ENCODE measurements at places on chromosomes 2 and 18. TPM values are rescaled to one million over a fixed set of nuclear protein-coding genes. Genes with fewer than 3 reads are reported as not detected.

PLB1 gene
- total RNA-seq: 0.49 TPM

MSTN gene
- total RNA-seq: 0.12 TPM

HNMT gene
- not detected for total RNA-seq

EMILIN1 gene
- 0.59 TPM for total RNA-seq

DNMT3A gene
- 14.3 TPM for total RNA-seq

FAM237A gene
- not detected for total RNA-seq

UBXN4 gene
- 69.7 TPM for total RNA-seq

MAP4K3 gene
- 21.4 TPM for total RNA-seq

TMEM169 gene
- 0.42 TPM for total RNA-seq

CDKL4 gene
- 0.27 TPM for total RNA-seq

CNDP1 gene
- not detected for total RNA-seq

DCC gene
- total RNA-seq: not detected

ERFE gene
- 17.3 TPM for total RNA-seq

GEN1 gene
- total RNA-seq: 19.7 TPM

FOXD4L1 gene
- total RNA-seq: 0.64 TPM

GKN1 gene
- total RNA-seq: not detected

ZBTB7C gene
- total RNA-seq: 0.37 TPM

OTOF gene
- total RNA-seq: 0.10 TPM

SLC9A4 gene
- 0.07 TPM for total RNA-seq

IL18R1 gene
- total RNA-seq: 1.5 TPM

CNOT9 gene
- 65.7 TPM for total RNA-seq

DCDC2C gene
- not detected for total RNA-seq

IL1RL2 gene
- not detected for total RNA-seq

SPDYA gene
- total RNA-seq: 1.2 TPM

GAD1 gene
- 11.0 TPM for total RNA-seq

NOTO gene
- not detected for total RNA-seq

PLCL1 gene
- 0.07 TPM for total RNA-seq

PKDCC gene
- 0.84 TPM for total RNA-seq

FAM161A gene
- 7.3 TPM for total RNA-seq

C2orf78 gene
- 1.5 TPM for total RNA-seq

CDH2 gene
- total RNA-seq: 0.15 TPM

RUFY4 gene
- total RNA-seq: 0.27 TPM

VWA3B gene
- 0.47 TPM for total RNA-seq

CHST10 gene
- 0.27 TPM for total RNA-seq

FEV gene
- not detected for total RNA-seq

ANKRD29 gene
- total RNA-seq: 8.8 TPM

TSN gene
- 91.5 TPM for total RNA-seq

CNTNAP5 gene
- not detected for total RNA-seq

NIFK gene
- 93.2 TPM for total RNA-seq

KCNG2 gene
- total RNA-seq: not detected

VIT gene
- not detected for total RNA-seq

TUBA3D gene
- not detected for total RNA-seq

SOX11 gene
- total RNA-seq: 0.02 TPM

KIF5C gene
- total RNA-seq: 6.5 TPM

CFC1 gene
- not detected for total RNA-seq

CHN1 gene
- 3.6 TPM for total RNA-seq

REG3A gene
- not detected for total RNA-seq

INPP1 gene
- 19.6 TPM for total RNA-seq

PRKRA gene
- total RNA-seq: 49.8 TPM

Data from HCT116 (cell line).